ENCODE measurements at places on chromosomes 7 and 10.
A peak's percentile ranks its signal among the peaks of the same experiment; 100 is the strongest.

- no peak for DNase-seq
These were observed 167.7 kb upstream of the TNRC18 start for GRCh38 chr7:5591278-5591874.

GRCh38 chr7:13724191-13724976 lies 265.1 kb downstream of the ETV1 start:
- no peak for DNase-seq

GRCh38 chr10:50645236-50645635 lies 21.5 kb upstream of the SGMS1 start:
- no peak for DNase-seq

DNA sequence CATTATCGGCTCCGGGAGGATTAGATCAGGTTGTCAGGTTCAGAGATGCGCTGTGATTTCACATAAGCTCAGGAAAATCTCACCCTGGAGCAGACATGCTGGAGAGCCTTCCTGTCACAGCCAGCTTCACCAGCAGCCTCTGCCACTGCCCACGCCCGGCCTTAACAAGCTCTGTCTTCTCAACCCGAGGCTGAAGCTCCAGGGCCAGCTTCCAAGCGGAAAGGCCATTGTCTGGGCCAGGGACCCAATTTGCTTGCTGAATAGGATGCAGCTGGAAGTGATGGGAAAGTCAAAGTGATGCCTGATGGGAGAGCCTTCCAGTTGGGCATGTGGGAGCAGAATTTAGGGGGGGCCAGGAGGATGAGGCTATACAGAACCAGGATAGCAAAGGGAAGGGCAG lies 36.3 kb downstream of the C10orf105 start:
- no peak for DNase-seq

DNA sequence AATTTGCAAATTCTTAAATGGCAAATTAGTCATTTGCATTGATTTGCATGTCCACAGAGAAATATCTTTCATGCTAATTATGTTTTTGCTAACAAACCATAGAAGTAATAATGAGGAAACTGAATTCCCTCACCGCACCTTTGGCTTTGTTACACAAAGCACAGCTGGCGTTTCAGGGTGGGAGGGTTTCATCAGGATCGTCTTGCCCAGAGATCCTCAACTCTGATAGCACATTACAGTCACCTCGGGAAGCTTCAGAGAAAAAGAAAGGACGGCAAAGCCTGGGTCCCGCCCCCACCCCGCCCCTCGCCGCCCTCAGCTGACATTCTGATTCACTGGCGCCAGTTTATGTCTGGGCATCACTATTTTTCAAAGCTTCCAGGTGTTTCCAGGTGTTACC lies 119.4 kb downstream of the PTPRN2 start:
- DNase-seq, result no peak

- no peak for DNase-seq
These were observed 2.9 kb downstream of the RBP4 start for GRCh38 chr10:93598157-93598556.

- no peak for DNase-seq
These were observed 39.6 kb downstream of the SORCS3 start for GRCh38 chr10:104680467-104681401.

- DNase-seq, result no peak
These were observed 87.8 kb upstream of the DKK1 start for GRCh38 chr10:52226197-52226847.

DNA sequence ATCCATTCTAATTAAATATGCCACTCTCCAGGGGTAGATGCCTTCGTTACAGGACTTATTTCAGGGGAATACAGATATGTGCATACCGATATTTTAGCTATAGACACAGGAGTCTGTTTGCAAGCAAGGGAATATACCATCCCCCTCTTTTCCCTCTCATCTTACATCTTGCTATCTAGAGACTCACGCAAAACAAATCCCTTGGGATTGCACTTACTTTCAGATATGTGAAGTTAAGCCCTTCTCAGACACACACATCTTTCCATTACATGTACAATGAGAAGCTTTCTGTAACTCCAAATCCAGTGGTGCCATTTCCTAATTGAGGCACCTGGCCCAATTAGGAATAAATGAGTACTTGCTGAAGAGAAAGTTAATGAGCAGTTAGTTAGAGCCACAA lies 250.4 kb upstream of the FZD8 start:
- no peak for DNase-seq

DNA sequence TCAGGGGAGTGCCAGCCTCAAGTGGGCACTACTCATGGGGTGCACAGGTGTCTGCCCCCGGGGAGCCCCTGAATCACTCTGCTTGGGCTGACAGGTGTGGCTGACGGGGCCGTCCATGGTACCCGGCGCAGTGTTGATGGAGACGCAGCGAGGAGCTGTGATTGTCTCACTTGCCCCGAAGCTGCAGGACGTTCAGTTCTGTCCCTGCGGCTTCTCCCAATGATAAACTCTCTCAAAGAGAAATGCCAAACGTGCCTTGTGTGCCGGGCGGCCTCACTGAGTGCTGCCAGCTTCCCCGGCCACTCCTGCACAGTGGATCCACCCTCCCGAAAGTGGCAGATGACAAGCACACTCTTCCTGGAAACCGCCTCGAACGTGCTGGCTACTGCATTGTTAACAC lies 203.2 kb downstream of the DNAJB6 start:
- DNase-seq, result no peak

- DNase-seq, result no peak
These were observed 391.2 kb downstream of the ANKRD7 start for GRCh38 chr7:118615681-118616080.

- DNase-seq, result no peak
These were observed 2.8 kb upstream of the PDK4 start for GRCh38 chr7:95599069-95599468.

GRCh38 chr7:129009437-129009836 lies 45.5 kb downstream of the TNPO3 start:
- DNase-seq, result no peak

GRCh38 chr7:141362580-141363435 lies 188.4 kb upstream of the AGK start:
- no peak for DNase-seq

GRCh38 chr10:104309980-104310978 lies 28.0 kb downstream of the ITPRIP start:
- DNase-seq, result no peak

DNA sequence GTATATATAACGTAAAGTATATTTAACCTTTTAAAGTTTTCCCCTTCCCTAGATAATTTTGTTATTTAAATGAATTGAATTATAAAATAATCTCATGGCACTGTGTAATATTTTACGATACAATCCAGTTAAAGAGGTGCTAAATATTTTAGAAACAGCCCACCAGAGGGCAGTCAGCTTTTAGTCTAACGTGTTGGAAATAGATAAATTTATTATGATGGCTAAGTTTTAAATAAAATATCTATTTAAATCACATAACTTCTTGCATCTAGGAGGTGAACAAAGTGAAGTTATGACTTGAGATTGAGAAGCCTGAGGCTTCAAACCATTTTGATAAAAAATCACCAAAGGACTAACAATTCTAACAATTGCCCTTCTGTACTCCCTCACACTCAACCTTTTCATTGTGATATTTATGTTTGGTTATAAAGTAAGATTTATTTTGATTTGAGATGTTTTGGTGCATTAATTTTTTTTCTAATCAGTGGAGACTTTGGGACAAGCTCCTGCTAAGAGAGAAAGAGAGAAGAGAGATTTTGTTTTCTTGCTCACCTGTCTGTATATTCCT lies 171.5 kb upstream of the SP4 start:
- DNase-seq, result no peak

- no peak for DNase-seq
These were observed 1.1 kb downstream of the ASL start for GRCh38 chr7:66076462-66077329.

GRCh38 chr7:113373863-113374262 lies 255.5 kb upstream of the SMIM30 start:
- DNase-seq, result no peak

DNA sequence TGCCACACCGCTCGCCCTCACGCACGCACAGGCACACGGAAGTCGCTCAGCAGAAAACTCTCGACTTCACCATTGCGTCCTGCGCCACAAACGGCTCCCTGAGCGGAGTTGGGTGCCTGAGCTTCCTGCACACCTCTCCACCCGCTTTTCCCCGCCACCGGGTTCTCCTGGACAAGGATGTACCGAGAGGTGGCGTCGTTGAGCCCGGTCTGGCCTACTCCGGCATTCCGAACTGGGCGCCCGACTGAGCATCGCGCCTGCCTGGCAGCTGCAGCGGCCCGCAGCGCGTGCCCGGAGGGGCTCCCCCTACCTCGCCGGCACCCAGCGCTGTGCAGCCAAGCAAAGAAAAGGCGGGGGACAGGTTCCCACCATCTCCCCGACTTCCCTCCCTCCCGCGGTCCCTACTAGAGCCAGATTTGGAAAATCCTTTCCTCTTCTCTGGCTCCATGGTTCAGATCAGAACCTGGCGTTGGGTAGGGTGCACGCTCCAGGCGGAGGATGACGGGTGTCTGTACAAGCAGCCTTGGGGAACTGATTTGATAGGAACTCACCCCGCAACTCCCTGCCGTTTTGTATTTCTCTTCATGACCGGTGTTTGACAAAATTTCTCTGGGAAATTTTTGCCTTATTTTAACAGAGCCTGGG lies 1.7 kb downstream of the SORCS3 start:
- DNase-seq, result no peak

- no peak for DNase-seq
These were observed 34.2 kb upstream of the TCF7L2 start for GRCh38 chr10:112915590-112916572.

DNA sequence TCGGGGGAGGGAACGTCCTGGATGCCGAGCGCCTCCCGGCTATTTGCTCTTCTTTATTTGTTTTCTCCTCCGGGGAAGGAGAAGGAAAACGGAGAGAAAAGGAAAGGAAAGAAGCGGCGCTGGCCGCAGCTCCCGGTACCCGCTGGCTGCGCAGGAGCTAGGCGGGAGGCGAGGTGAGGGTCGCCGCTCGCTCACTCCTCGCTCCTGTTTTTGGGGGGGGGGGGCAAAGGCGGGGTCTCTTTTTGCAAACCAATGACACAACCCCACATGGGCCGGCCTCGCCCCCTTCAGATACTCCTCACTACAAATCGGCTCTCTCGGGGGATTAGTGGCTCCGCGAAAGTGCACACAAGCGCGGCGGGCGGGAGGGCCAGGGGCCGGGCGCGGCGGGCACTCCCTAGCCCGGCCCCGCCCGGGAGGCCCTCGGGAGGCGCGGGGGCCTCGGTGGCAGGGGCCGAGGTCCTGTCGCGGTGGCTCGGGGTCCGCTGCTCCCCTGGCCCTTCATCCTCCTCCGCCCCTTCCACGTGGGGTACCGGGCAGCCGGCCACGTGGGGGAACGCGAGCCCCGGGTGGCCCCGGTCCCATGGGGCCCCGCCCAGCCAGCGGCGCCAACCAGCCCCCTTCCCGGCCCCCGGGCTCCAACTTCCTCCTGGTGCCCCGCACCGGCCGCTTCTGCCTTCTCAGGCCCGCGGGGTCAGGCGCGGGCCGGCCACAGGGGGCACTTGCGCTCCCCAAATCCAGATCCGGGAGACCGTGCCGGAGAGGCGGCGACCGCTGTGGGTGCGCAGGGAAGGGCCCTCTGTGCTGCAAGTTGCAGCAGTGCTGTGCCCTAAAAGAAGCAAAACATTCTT lies 718 bp upstream of the CTBP2 start:
- DNase-seq, result no peak

- no peak for DNase-seq
These were observed 16.8 kb upstream of the GPR15LG start for GRCh38 chr10:84156768-84157167.

GRCh38 chr7:28868712-28869111 lies 89.4 kb downstream of the TRIL start:
- DNase-seq, result no peak

GRCh38 chr7:142774826-142775225 lies 4.1 kb downstream of the PRSS2 start:
- DNase-seq, result no peak

- no peak for DNase-seq
These were observed 50.3 kb downstream of the CARD11 start for GRCh38 chr7:2993396-2993795.

DNA sequence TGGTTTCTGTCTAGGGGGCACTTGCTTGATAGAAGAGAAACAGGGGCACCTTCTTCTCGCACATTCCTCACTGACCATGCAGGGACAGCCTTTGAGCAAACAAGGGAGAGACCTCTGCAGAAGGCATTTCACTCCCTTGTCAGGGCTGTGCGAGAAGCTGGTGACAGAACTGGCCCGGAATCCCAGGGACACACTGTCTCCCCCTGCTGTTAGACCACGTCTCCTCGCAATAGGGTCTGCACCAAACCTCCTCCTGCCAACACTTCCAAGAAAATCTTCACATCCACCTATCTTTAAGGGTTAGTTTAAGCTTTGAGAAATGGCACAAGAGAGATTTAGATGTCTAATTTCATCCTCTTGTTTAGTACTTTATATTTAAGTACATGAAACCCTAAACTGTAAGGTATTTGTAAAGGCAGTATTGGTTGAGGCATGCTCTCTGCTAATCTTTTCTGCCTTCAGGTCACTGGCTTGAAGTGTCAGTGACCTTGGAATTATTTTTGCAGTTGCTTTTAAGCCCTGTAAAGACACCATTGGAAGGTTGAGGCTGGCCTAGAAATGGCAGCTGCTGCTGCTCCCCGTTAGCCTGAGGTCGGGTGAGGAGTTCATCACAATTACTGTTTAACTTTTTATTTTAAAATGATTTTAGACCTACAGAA lies 37.0 kb downstream of the RBM20 start:
- DNase-seq, result peak; percentile 12

DNA sequence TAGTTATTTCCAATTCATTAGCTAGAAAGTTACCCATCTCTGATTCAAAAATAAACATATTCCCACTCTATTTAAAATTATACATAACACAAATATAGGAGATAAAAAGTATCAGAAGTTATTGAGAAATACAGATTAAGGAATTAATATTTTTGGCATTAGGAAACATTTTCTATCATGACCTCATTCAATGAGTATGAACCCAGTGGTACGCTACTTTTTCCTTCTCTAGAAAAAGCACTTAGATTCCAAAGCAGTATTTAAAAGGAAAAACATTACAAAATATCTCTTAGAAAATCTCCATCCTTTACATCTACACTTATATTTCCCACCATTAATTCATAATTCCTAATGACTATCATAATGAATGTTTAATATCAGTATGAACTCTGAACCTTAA lies 240.6 kb upstream of the GNAI1 start:
- DNase-seq, result no peak

DNA sequence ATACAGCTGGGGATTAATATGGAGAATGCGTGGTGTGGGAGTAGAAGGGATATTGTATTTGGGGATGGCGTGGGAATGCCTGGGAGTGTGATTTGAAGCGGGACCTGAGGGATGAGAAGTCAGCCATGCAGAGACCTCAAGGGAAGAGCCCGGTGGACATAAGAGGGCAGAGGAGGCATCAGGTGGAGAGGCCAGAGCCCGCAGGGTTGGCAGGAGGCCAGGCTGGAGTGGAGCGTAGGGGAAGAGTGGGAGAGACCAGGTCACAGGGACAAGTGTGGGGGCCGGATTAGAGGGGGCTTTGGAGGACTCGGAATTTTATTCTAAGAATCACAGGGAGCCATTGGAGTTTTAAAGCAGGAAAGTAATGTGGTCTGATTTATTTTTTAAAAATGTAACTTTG lies 2.0 kb downstream of the NDUFB2 start:
- no peak for DNase-seq

GRCh38 chr7:123749537-123749857 lies 694 bp upstream of the WASL start:
- DNase-seq, result no peak

- DNase-seq, result no peak
These were observed 860 bp downstream of the SEC31B start for GRCh38 chr10:100518761-100519241.

Data from activated CD4-positive, alpha-beta T cell treated with anti-CD3 and anti-CD28 coated beads, Interleukin-2, amount 50 U/mL, for 24 hours (primary cell).